ENCODE measurements at places on chromosomes 3 and 15.

DNA sequence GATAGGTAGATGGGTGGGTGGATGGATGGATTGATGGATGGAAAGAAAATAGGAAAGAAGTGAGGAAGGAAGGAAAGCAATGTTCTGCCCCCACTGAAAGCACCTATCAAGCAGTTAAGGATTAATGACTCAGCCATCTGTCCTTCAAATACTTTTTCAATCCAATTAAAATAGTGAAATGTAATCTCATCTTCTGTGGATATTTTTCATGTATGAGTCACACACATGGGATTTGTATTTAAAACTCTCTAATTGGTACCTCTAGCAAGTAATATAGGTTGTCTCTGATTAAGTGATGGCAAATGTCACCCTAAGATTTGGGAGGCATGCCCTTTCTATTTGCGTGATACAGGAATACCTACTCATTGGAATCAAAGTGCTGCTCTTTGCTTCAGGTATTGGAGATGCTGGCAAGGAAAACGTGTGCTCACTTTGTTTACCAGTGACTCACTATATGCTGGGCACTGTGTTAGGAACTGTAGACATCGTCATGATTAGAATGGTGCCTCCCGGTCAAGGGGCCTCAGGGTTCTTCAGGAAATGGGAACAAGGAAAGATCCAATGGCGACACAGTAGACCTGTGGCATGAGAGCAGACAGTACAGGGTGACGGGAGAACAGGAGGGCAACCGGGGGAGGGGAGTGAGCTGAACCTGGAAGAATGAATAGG lies 230.1 kb downstream of the CLSTN2 start:
- DNase-seq: no peak

DNA sequence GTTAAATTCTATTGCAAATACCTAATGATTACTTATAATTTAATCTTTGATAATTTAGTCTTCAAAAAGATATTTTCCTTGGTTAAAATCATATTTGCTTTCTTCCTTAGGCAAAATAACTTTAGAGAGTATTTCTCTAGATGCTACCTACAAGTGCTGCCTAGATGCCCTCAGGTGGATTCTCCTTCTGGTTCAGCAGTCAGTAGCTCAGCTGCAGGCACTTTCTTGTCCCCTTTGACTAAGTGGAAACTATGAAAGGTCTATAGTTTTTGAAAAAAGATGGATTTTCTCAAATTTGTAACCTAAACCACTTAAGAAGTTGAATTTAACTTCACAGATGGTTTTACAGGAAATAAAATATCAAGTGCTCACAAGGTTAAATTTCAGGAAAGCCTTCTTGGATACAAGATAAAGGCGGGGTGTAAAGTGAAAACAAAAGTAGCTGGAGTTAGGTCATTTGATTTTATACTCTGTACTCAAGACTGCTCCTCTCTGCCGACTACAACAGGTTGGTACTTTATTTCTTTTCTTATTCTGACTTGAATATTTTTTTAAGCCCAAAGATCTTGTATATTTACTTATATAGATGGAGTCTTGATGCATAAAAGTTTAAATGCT lies at the start of gene ACKR4:
ACKR4 (plus strand) TSS at position 455 of the 618 bp plus-strand sequence. CDS start 3,128 bp downstream, outside the sequence.
- DNase-seq: no peak

DNA sequence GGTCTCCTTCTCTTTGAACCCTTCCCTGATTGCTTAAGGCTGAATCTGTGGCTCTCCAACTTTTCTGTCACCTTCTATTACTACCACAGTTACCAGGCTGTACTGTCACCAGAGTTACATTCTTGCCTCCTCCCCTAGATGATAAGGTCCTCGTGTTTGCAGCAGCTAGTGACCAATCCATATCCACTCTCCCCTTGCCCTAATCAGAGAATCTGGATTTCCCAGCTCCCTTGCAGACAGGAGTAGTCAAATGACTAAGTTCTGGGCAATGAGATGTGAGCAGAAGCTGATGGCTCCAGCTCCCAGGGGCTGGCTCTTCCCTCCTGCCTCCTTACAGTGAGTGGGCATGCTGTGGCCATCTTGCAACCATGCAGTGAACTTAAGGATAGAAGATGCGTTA lies 95.4 kb upstream of the VGLL4 start:
- DNase-seq: no peak

DNA sequence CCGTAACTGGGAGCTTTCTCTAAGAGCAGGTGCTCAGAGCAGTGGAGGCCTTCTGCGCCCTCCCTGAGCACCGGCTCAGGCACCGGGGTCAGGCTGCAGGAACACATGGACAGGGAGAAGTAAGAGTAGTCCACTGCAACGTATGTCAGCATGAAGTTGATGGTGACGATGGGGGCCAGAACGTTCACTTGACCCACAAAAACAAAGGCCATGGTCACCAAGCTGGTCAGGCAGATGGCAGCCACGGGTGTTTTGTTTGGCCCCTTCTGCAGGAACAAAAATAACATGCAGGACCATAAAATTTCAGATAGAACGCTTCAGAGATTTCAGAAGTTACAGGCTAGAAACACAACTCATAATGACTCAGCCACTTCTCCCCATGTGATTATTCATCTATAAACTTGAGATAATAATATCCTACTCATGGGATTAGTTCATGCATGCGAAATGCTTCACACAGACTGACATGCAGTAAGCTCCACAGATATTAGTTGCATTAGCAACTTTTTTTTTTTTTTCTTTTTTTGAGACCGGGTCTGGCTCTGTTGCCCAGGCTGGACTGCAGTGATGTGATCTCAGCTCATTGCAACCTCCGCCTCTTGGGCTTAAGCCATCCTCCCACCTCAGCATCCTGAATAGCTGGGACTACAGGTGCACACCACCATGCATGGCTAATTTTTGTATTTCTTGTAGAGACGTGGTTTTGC lies 52.2 kb upstream of the HEG1 start:
- no peak for DNase-seq

DNA sequence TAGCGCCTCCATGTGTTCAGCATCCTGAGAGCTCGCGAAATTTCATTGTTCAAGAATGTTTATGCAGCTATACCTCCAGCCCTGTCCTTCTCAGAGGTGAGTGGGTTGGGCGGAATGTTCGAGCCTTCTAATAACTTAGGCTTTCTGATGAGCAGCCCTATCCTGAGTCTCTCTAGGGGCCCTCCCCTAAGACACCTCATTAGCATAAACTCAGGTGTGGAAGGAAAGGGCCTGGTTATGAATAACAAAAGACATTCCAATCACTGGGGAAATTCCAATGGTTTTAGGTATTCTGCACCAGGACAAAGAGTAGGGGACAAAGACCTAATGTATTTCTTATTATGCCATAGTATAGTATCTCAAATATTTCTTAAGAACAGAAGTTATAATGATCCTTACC lies 138.1 kb upstream of the PDZRN3 start:
- DNase-seq: no peak

GRCh38 chr3:5186858-5187155 lies 700 bp upstream of the EDEM1 start:
- DNase-seq: no peak

DNA sequence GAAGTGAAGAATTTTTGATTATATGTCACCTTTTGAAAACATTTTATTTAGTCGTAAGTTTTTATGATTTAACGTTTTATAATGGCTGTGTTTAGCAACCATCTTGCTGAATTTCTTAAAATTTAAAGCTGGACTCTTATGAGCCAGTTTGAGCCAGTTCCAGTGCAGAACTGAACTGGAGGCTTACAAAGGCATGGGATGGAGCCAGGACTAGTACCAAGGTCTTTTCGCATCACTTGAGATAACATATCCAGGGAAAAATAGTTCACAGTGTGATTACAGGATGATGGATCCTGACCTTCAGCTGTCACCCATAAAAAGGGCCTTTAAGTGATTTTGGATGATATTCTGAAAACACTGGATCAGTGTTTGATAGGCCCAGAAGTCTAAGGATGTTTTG lies 51.0 kb downstream of the USP13 start:
- no peak for DNase-seq

DNA sequence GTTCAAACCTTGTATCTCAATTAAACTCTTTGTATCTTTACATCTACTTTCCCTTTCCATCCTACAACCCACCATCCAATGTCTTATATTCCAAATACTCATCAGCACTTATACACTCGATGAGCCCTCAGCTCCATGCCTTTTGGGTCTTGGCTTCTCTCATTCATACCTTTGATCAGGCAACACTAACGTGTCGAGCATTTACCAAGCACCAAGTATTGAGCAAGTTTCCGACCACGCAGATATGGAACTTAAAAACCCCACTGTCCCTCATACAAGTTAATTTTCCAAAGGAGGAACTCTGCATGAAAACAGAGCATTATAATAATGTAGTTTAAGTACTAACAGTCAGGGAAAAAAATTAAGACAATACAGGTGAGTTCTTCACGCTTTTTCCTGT lies 102.8 kb downstream of the IL1RAP start:
- no peak for DNase-seq

DNA sequence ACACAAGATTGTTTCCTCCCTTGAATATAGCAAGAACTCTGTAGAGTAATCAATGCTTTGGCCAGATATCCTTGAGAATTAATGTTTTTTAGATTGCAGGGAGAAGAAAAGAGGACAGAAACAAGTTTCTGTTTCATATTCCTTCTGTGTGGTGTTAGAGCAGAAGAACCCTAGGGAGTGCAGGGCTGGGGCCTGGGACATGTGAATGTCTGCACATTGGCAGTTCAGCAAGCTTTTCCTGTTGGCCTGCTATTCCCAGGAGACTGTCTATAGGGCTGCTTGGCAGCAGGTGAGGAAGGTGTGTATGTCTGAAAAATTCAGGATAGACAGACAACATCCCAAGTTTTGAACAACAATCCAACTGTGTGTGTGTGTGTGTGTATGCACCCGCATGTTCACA lies 13.6 kb upstream of the CNBP start:
- DNase-seq: peak; percentile 68

- DNase-seq: no peak
Observed at GRCh38 chr15:75140080-75140879, 61.4 kb upstream of the C15orf39 start.

GRCh38 chr3:46283881-46284450 lies 41.7 kb downstream of the CCR3 start:
- DNase-seq: no peak

DNA sequence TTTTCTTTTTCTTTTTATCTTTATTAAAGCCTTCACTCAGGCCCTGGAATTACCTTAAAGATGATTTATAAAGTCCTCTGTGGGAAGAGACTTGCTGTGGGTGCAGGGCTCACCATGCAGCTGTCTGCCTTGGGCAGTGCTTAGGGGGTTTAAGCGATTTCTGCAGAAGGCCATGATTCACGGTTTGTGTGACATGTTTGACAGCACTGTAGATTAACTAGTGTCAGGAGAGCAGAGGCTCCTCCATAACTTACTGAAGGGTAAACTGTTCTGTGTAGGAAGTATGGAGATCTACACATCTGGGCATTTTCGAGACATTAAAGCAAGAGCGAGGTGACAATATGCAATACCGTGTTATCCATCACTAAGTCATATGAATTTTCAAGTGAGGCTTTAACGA lies 137.7 kb downstream of the LRIG1 start:
- no peak for DNase-seq
